ENCODE measurements at places on chromosomes 6 and 20.

DNA sequence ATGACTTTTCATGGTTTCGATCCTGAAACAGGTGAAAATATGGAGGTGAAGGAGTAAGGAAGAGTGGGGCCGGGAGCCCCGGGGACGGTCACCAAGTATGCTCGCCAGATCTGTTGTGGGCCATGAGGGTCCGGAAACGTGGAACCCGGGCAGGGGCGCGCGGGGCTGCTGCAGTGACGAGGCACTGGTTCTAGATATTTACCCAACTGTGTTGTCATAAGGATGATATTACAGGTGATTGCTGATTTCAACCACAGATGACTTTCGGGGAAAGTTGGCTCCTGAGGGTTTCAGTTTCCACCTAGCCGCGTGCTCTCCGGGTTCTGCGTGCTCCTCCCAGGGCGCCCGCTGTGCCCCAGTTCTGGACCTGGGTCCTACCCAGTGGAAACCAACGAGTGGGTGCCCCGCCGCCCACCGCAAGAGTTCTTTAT, 12.2 kb downstream of the RAET1G start:
- no peak for DNase-seq

- no peak for DNase-seq
Measured at GRCh38 chr6:22017766-22018165, 279.1 kb downstream of the PRL start.

DNA sequence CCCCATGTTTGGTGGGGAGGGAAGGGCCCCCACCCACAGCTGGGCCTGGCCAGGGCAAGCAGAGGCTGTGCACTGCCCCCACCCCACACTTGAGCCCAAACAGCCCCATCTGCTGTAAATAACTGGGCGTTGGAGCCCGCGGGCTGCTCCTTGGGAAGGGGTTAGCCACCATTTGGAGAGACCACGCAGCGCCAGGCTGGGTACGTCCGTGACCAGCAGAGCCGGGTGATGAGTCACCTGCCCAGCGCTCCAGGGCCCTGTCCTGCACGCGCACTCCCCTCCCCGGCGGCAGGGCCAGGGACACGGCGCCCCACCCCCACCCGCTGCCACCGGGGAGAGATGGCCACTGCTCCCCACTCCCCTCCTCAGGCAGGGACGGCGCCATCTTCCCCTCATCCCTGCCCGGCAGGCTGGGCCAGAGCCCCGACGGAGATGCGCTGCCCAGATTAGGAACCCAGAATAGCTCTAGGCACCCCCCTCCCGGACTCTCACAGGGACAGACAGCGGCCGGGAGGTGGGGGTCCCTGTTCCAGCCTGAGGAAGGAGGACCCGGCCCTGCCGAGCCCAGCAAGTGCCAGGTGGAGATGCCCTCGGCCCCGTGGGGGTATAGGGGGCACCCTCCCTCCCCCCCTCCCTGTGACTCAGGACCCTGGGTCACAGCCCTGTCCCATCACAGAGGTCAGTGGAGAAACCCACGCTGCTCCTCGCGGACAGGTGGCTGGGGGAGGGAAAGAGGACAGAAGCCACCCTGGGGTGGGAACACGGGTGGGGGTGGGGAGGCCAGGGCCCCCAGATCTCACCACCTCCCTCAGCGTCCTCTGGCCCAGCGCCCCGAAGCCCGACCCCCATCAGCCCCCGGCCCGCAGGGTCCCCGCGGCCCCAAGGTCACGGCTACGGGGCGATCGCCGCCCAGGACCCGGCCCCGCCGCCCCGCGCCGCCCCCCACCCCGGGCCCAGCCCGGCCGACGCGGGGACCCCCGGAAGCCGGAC, 642 bp downstream of the EEF1A2 start:
- DNase-seq: no peak

- no peak for DNase-seq
Measured at GRCh38 chr6:126764671-126765070, 353.8 kb upstream of the RSPO3 start.

DNA sequence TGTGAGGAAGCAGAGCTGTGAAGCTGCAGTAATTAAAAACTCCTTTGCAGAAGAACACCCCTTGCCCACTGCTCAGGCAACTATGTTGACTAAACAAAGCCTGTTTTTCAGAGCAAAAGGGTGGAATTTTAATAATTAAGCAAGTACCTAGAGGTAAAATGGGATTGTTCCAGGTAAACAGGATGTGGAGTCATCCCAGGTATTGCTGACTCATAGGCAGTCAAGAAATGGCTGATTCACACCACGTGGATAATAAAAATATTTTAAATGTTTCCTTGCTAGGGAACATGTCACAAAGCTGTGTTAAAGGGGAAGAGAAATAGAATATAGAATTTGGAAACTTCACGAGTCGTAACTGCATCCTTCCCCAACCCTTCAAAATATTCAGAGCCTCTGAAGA, 491.8 kb downstream of the BTBD3 start:
- no peak for DNase-seq

DNA sequence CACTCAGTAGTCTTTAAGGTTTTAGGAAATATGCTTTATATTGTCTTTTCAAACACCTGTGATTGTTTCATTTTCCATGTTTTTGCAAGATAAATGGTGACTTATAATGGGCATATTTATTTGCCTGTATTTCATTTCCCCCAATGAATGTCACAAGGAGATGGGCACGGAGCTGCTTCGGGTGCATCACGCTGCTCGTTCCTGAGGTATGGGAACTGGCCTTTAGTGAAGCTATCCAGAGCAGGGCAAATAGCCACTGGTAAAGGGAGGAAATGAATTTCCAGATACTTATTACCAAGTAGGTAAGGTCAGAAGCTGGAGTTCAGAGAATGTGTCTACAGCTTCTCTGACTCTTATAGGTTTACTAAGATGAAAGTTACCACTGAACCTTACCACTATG, 3.7 kb downstream of the POU3F2 start:
- DNase-seq: no peak
